Activated CD8-positive, alpha-beta memory T cell treated with anti-CD3 and anti-CD28 coated beads for 4 hours (primary cell): ENCODE measurements at places on chromosomes 4 and X.

- no peak for DNase-seq
Measured at GRCh38 chr4:162510115-162510514, 346.3 kb upstream of the FSTL5 start.

DNA sequence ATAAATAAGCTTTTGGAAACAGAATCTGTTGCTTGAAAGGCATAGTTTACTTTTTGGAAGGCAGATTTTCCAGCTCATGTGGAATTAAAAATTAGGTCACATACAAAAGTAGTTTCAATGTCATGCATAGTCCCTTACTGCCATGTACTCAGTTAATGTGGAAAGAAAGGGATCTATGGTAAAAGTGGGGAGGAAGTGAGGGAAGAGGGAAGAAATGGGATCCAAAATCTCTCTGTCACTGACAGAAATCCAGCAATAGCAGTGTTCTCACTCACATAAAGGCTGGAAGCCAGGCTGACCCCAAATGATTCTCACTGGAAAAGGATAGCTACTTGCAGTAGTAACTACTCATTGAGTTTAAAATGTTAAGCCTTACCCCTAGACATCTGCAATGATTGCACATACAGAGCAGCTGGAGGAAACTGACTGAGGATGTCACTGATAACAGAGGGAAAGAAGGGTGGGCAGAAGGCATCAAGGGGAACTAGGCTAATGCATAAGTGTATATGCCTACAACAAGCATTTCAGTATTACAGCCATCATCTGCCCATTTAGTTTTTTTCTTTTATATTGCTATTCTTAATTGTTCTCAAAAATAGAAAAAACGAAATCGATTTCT is 445.6 kb downstream of the FAT4 start:
- DNase-seq, result no peak

DNA sequence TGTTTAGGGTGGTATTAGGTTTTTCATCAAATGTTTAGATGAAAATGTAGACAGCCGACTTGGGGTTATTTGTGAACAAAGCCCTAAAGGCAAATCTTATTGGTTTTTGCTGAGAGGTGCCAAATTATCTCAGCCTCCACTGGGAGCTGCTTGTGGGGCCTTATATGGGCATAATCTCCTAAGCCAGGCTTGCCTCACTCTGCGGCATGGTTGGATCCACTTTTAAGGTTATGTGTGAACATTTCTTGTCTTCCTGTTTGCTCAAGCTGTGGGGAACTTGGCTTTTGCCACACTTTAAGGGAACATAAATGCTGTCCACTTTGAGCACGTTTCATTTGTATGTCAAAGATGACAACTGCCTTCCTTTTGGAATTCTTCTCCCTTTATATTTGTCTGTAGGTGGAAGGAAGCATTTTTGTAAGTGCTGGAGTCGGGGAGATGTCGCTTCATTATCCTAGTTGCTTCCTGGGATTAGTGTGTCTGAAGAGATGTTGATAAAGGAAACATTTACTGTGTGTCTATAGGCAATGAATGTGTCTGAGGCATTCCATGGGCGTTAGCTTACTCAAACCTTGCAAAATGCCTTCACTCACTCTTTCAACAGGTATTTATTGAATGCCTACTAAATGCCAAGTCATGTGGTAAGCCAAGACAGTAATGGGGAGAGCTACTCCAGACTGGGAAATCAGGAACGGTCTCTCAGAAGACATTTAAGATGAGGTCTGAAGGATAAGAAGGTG is 78.3 kb downstream of the SLC9A6 start:
- DNase-seq, result no peak

DNA sequence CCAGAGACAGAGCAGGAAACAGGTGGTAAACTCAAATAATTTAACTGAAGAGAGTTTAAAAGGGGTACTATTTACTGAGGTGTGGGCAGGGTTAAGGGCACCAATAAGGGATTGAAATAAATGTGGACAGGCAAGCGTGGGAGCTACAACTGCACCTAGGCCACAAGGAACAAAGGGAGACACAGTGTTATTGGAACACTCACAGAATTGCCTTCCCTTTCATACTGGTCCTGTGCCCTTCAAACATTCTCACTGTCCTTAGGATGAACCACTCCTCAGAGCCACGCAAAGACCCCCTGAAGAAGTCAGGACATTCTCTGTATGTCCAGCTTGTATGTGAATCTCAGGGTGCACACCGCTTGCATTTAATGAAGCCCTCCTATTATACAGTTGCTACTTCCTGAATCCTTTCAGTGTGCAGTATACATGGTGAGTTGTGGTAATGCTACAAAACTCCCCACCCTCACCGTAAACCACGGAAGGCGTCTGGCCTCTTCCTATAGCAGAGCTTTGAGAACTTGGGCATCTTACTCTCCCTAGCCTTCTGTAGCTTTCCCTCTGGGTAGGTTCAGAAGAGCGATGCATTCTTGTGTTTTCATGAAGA is 9.6 kb upstream of the MRPL1 start:
- DNase-seq, result peak; percentile 36

DNA sequence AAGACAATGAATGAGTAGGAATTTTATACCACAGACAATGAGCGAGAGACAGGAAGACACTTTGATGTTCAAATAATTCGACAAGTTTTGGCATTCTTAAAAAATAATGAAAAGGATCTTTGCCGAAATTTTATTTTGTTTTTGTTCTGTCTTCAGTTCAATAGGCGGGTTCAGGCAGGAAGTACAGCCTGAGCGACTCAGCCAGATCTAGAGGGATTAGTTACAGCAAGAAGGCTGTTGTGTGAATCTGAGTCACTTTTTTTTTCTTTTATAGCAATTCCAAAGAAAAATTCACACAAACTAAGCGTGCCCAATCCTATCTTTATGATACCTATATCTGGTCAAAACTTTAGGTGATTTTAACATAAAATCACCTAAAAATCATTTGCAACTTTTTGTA is 505.4 kb upstream of the FAM241A start:
- no peak for DNase-seq

DNA sequence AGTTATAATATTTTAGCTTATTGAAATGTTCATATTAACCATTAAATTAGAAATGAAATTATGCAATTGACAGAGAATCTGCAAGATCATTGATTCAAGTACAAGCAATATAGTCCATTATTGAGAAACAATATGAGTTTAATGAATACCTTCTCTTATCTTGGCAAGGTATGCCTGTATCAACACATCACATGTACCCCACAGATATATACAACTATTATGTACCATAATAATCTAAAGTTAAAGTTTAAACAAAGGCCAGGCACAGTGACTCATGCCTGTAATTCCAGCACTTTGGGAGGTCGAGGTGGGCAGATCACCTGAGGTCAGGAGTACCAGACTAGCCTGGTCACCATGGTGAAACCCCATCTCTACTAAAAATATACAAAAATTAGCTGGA is 514.7 kb downstream of the PCDH7 start:
- no peak for DNase-seq

DNA sequence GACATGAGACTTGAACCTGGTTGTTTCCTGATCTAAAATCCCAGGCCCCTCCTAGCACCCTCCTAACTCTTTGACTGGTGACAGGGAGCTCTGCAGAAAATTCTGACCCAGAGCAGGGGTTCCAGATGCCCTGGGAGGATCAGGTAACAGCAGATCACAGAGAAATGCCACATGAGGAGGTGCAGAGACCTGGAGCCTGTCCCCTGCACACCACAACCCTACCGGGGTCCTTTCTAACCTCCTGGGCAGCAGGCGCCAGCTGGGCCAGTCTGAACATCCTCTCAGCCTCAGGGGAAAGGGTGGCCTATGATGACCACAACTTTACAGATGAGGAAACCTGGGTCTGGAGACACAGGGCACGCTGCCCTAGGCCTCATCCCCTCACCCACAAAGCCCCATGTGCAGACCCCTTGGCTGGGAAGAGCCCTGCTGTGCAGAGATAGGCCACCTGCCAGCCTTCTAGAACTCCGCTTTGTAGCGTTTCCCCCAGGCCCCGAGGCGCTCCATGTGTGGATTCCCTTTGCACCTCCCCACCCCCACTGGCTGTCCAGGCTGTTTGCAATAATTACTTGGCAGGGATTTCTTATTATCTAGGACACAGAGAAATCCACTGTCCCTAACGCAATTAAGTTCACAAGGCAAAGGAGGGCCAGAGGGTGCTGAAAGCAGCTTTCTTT is 36.5 kb downstream of the WDR1 start:
- no peak for DNase-seq

- DNase-seq, result no peak
Measured at GRCh38 chr4:144461906-144462305, 184.1 kb upstream of the HHIP start.

GRCh38 chrX:42090395-42090794 is 167.0 kb upstream of the CASK start:
- DNase-seq, result no peak

- no peak for DNase-seq
Measured at GRCh38 chr4:96784336-96784735, 944.4 kb downstream of the PDHA2 start.

DNA sequence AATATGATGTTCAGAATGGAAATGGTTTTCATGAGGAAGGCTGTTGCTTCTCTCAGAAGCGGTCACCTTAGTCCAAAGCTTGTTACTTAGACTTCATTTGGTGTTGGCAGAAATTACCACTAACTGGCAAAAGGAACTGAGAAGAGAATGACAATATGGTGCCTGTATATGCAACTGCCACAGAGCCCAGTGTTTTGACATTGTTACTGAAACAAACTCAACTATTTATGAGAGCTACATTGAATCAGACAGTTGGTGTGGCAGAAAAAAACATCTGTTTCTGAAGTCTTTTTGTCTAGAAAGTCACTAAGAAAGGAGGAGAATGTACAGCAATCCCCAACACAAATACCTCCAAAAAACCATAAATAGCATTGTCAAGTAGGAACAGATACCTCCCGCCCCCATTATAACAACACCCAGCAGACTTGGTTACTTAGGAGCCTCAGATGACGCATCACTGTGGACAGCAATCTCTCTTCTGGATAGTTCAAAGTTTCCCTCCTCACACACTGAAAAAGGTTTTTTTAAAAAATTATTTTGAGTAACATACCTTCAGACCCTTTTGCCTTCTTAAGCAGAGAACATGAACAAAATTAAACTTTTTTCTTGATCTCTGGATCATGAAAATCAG is 92.2 kb downstream of the MAML3 start:
- no peak for DNase-seq

- DNase-seq, result no peak
Measured at GRCh38 chr4:185872747-185873380, 60.9 kb upstream of the SORBS2 start.

- DNase-seq, result no peak
Measured at GRCh38 chr4:159980826-159981468, 878.1 kb downstream of the RAPGEF2 start.
